Muscle of arm (tissue), 14 donors: ENCODE measurements at places on chromosomes 3 and 15. TPM values are rescaled to one million over a fixed set of nuclear protein-coding genes. Genes with fewer than 3 reads are reported as not detected.

Gene SHC4
- polyA plus RNA-seq, result not detected

Gene CLSTN2
- 3.9 TPM for polyA plus RNA-seq

Gene UACA
- polyA plus RNA-seq, result not detected

Gene ATP13A5
- 0.41 TPM for polyA plus RNA-seq

Gene FBLN2
- polyA plus RNA-seq, result 24.1 TPM

Gene SFMBT1
- 7.9 TPM for polyA plus RNA-seq

Gene SATB1
- 55.4 TPM for polyA plus RNA-seq

Gene CCR4
- polyA plus RNA-seq, result 0.05 TPM

Gene SLC51A
- polyA plus RNA-seq, result not detected

Gene GOLGA8G
- not detected for polyA plus RNA-seq

Gene TMEM40
- 12.4 TPM for polyA plus RNA-seq

Gene ACKR4
- polyA plus RNA-seq, result not detected

Gene GRAMD2A
- not detected for polyA plus RNA-seq

Gene ATP6V1A
- polyA plus RNA-seq, result 19.6 TPM

Gene ARHGEF3
- polyA plus RNA-seq, result 34.2 TPM

Gene FAM81A
- polyA plus RNA-seq, result 1.5 TPM

Gene CCDC80
- 44.2 TPM for polyA plus RNA-seq

Gene PTX3
- polyA plus RNA-seq, result 4.9 TPM

Gene CHRNA3
- 0.19 TPM for polyA plus RNA-seq

Gene ASB14
- polyA plus RNA-seq, result 1.00 TPM

Gene MOBP
- not detected for polyA plus RNA-seq

Gene ALPK3
- 48.6 TPM for polyA plus RNA-seq

Gene IL20RB
- 1.3 TPM for polyA plus RNA-seq

Gene LRRC2
- polyA plus RNA-seq, result 3.8 TPM

Gene GOLGA8T
- not detected for polyA plus RNA-seq

Gene SCAPER
- 73.9 TPM for polyA plus RNA-seq

Gene NR1D2
- 31.3 TPM for polyA plus RNA-seq

Gene GOLGA8J
- polyA plus RNA-seq, result 0.51 TPM

Gene GP5
- 0.25 TPM for polyA plus RNA-seq

Gene LACTB
- polyA plus RNA-seq, result 18.4 TPM

Gene MAGEL2
- 19.1 TPM for polyA plus RNA-seq

Gene GPR156
- 1.1 TPM for polyA plus RNA-seq

Gene MCTP2
- polyA plus RNA-seq, result 2.9 TPM

Gene CD96
- 0.43 TPM for polyA plus RNA-seq

Gene PPIP5K1
- polyA plus RNA-seq, result not detected

Gene INSYN1
- 4.3 TPM for polyA plus RNA-seq

Gene TBC1D2B
- 27.5 TPM for polyA plus RNA-seq

Gene OSBPL10
- polyA plus RNA-seq, result 11.3 TPM

Gene MYD88
- polyA plus RNA-seq, result 18.5 TPM

Gene KCNMB2
- polyA plus RNA-seq, result not detected
